Cortex of kidney (tissue), 1 donor: ENCODE measurements at places on chromosomes 1 and 21.

- DNase-seq = no peak
Measured at GRCh38 chr1:231926340-231926739, 299.8 kb downstream of the DISC1 start.

- no peak for DNase-seq
Measured at GRCh38 chr1:248404024-248404423, 1.2 kb downstream of the OR2T1 start.

- no peak for DNase-seq
Measured at GRCh38 chr1:12001249-12001917, 17.9 kb upstream of the MIIP start.

- no peak for DNase-seq
Measured at GRCh38 chr1:230870916-230871315, 2.6 kb upstream of the C1orf198 start.

- DNase-seq = no peak
Measured at GRCh38 chr1:15489052-15489736, 13.3 kb downstream of the CELA2B start.

- no peak for DNase-seq
Measured at GRCh38 chr1:226672339-226672762, 66.7 kb downstream of the ITPKB start.

DNA sequence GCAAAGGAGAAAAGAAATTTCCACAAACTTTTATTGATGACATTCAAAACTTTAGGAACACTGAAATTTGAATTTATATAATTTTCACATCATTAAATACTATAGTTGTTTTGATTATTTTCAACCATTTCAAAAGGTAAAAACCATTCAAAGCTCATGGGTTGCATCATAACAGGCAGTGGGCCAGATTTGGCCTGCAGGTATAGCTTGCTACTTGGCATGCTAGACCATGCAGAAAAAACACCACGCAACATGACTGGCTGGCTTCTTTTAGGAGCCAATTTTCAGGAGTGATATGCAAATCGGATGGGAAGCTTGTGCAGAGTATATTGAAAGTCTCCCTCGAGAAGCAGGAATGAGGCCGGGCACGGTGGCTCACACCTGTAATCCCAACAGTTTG is 144.8 kb downstream of the GLUL start:
- no peak for DNase-seq

DNA sequence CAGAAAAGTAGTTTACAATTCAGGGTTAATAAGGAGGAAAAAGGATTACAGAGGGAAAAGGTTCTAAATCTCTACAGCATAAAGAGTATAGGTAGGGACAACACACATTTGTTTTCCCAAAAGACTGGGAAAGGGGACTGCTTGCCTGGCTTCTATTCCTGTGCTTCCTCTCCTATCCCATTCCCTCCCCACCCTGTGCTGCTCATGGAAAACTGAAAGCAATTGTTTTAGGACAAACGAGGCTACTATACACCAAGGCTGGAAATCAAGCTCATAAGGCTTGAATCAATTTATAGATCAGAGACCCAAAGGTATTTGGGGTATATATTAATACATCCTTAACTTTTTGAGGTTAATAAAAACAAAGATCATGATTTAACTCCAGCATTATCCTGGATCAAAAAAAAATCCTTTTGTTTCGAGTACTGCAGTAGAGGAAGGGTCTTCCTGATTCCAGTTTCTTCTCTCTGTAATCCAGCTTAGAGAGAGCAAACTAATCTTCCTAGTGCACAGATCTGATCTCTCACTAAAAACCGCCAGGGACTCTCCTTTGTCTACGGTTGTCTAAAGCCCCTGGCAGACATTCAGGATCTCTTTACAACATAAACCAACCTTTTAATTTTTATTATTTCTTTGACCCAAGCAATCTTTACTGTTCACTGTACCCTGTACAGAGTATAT is 37.4 kb upstream of the A3GALT2 start:
- no peak for DNase-seq

DNA sequence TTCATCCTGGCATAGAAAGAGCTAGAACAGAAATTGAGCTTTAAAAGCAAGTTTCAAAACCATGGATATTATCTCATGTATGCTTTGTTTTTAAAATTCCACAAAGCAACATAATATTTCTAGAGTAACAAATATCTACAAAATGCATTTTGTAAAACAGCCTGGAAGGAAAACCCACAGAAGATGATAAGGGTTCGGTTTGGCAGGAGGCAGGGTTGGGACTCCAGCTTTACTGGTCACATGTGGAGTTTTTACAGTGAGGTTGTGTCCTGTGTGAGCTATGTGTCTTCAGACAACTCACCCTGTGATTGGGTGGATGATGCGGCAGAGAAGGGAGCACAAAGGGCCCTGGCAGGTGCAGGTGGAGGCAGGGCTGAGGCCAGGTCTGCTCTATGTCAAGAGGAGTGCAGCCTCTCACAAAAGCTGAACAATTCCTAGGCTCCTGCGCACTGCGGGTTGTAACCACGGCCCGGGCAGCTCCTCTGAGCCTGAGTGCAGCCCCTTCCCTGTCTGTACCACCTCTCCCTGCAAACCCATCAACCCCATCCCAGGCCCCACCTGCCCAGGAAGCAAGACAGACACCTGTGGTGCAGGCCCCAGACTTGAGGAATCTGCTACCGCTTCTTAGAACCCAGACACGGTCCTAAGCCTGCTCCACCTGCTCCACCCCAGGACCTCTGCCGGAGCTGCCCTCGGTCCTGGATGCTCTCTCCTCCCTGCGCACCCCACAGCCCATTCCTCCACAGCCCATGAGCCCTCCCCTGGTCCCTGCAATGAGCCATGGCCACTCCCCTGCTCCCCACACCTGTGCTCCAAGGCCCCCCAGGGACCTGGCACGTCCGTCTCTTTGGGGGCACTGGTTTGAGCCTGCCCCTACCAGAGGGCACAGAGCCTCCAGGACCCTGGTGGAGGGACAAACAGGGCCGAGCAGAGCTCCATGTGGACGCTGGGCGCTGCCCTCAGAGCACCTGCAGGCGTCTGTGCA is 2.8 kb upstream of the COL18A1 start:
- no peak for DNase-seq

DNA sequence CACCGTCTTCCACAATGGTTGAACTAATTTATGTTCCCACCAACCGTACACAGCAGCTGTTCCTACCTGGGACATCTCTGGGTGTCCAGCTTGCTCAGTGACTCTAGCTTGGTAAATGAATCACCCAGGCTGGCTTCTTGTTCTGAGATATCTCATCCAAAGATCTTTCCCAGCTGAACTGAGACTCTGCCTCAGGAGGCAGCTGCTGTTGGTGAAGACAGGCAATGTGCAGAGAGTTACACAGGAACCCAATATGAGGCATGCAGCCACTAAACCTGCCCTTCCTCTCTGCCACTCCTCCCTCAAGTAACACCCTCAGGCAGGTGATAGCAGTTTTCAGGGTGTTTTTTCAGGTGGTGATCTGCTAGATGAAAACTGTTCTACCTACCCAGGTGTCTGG is 14.0 kb upstream of the FOXO6 start:
- DNase-seq = no peak

DNA sequence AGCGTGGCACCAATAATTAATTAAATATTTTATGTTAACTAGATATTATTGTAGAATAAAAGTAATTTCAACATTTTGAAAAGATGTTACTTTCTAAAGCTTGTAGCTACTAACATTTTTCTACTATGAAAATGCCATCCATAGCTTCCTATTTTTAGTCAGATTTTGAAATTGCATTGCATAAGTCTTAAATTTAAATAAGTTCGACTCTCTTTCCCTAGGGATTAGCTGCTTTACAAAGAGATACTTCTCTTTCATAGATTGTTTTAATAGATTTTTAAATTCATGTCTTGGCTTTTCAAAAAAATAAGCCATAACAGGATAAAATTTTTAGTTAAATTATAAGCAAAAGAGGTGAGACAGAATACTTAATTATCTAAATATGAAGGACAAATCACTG is 1279.6 kb downstream of the KCNT2 start:
- DNase-seq = no peak

DNA sequence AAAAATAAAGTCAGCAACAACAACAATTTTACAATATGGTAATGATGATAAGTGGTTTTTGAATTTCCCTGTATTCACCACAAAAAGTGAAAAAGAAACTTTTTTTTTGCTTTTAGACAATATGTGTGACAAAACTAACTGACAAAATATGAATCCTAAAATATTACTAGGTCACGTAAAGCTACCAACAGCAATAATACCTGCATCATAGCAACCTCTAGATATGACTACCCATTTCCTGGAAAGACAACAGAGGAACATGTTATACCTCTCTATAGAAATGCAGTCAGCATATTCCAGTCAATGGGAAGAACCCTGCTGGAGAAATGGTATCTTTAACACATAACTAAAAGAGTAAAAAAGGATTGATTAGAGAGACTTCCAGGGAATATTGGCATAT is 73.7 kb downstream of the PDE4B start:
- no peak for DNase-seq

DNA sequence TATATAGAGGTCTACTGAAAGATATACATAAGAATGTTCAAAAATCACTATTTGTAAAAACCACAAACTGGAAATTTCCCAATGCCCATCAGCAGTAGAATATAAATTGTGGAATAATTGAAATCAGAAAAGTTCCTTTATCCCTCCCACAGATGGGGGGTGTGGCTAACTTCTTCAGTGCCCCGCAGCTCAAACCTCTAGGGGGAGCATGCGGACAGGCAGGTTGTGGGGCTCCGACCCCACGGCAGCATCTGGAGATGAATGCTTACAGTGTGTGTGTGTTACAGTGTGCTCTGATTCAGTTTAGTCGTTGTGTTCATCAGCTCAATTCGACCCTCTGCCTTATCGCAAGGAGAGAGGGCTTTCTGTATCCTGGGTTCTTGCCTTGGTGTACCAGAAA is 262.1 kb upstream of the LRRC7 start:
- DNase-seq = no peak

- DNase-seq = no peak
Measured at GRCh38 chr21:46116189-46116775, 18.4 kb downstream of the COL6A2 start.

GRCh38 chr1:233281711-233282581 is 13.6 kb downstream of the PCNX2 start:
- no peak for DNase-seq
